ENCODE measurements at places on chromosomes 5 and 9.

DNA sequence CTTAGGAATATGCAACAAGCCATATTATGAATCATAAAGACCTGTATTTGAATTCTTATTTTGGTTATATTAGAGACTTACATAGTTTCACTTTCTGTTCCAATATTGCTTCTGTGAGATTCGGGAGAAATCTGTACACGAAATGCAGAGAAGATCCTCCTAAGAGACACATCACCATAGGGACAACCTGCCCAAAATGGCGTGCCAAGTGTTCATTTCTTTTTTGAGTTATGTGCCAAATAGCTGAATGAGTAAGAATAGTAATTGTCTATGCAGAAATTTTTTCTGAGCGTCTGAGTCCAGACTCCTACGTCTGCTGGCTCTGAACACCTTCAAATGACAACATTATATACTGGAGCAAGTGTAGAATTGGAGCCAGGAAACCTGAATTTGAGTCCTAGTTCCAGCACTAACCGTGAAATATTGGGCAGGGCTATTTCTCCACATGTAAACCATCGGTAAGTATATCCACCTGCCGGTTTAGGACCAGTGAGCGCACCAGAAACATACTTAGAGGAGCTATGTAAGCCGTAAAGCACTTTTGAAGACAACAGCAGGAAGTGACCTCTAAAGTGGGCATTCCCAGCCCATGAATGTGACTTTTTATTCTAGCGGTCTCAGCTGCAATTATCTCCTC lies 163.9 kb upstream of the DMRT1 start:
- no peak for DNase-seq

GRCh38 chr9:35385042-35385441 lies 104.9 kb upstream of the RUSC2 start:
- DNase-seq: no peak

- no peak for DNase-seq
Observed at GRCh38 chr9:130200038-130200849, 28.0 kb downstream of the NCS1 start.

DNA sequence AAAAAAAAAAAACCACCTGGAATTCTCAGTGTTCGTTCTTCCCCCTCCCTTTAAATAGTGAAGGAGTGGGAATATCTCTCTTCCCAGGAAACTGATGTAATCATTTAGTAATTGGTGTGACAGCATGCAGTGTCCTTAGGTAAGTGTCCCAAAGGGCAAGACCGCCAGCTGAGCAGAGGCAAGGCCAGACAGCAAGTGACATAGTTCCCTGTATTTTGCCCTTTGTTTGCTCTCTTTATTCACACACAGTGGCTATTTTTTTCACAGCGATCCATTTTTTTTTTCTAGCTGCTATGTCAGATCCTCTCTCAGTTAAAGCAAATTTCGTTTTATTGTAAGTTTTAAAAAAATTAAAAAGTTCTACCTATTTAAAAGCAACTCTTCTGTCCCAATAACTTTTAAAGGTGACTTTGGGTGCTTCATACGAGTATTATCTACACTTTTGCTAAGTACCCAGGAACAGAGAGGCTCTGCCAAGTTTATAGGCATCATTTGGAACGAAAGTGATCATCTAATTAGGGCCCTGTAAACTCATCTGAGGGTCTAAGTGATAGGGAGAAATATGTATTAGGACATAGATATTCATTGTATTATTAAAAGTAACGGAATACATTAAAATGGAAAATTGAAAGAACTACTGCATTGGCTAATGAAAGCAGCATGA lies 98.2 kb upstream of the ALDH1A1 start:
- no peak for DNase-seq

DNA sequence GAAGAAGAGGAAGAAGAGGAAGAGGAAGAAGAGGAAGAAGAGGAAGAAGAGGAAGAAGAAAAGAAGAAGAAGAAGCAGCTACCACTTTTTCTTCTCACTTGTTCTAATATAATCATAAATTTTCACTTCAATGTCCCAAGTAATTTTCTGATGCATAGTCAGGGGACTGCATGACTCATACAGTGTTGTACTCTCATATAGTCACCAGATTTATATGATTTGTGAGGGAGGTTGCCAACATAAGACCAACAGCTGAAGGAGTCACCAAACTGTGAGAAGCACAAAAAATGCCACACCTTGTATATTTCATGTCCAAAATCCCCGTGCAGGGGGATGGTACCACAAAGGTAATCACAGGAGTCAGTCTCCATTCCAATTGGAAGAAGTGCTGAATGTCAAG lies 32.7 kb upstream of the DMRTA1 start:
- DNase-seq: no peak

GRCh38 chr9:120539951-120540350 lies 40.0 kb downstream of the CDK5RAP2 start:
- no peak for DNase-seq

GRCh38 chr5:107329850-107330249 lies 340.9 kb downstream of the EFNA5 start:
- DNase-seq: no peak

- no peak for DNase-seq
Observed at GRCh38 chr9:81517954-81518353, 171.4 kb downstream of the TLE1 start.

GRCh38 chr5:10489810-10490426 lies 48.2 kb downstream of the ROPN1L start:
- DNase-seq: no peak

- no peak for DNase-seq
Observed at GRCh38 chr9:129231022-129231739, 53.1 kb upstream of the IER5L start.

DNA sequence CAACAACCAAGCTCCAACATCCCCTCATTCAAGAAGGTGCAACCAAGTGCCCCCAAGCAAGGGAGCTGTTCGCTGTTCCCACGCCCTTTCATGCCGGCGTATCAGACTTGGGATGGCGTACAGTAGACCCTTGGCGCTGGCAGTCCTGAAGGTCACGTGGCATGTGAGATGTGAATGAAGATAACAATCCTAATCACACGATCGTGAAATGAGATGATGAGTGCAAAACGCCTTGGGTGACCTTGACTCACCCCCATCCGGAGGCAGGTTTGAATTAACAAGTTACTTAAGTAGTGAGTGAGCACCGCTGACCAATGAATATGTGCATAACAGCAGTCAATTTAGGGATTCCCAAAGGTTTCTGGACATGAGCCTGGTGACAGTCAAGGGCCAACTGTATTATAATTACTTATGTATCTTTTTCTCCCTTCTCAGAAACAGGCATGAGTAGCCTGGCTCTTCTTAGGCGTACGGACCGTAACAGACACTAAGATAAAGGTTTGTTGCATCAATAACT lies 150.2 kb downstream of the TTLL11 start:
- DNase-seq: no peak

DNA sequence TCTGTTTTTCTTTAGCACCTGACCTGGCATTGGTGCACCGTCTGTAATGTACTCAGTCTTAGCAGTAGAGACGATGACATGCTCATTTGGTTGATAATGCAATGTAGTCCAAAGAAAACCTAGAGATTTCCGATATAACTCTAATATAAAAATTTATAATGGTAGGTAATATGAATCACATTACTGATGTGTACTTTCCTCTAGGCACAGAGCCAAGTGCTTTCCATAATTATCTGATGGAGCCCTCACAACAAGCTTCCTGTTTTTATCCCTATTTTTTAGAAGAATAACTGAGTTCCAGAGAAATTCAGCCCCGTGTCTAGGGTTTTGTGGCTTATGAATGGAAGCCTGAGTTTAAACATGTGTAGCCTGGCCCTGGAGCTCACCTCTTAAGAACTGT lies 53.7 kb downstream of the KDM4C start:
- DNase-seq: no peak

- no peak for DNase-seq
Observed at GRCh38 chr9:35112257-35113020, 3.2 kb downstream of the ATOSB start.

DNA sequence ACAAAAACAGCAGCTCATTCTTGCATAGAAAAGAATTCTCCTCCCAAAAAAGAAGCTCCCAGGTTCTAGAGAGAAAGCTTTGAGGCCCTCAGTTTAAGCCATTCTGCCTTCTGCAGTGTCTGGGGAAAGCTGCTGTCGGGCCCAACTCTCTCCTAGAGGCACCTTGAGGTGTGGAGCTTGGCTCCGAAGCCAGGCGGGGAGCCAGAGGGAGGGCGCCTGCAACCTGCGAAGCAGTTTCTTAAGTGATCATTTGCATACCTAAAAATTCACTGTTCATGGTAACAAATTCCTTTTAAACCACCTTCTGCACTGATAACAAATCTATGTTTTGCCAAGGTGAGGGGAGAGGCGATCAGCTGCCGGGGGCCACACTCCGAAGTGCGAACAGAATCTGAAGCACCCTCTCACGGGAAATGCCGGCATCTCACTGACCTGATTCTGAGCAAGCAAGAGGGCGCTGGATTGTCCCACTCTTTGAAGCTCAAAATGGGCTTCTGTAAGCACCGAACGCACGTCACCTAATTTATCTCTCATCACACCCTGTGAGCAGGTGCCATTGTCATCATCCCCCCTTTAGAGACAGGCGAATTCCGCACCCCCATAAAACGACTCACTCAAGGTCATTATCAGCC lies 86.1 kb downstream of the GTF3C4 start:
- no peak for DNase-seq

GRCh38 chr9:101587332-101588043 lies 7.3 kb downstream of the PPP3R2 start:
- no peak for DNase-seq

- no peak for DNase-seq
Observed at GRCh38 chr9:117682955-117683710, 21.1 kb upstream of the TLR4 start.

DNA sequence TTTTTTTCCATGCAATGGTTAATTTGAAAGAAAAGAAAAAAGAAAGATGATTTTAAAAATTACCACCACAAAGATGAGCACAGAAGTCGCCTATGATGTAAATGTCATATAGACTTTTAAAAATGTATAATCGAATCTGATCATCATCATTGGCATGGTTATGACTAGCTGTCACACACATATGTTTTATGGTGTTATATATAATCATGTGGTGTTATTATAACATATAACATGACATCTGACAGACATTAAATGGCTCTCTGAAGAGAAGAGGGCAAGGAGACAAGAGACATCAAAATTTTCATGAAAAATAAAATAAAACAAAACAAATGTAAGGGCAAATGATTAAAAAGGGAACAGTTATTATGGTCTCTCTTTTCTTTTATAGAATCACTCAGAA lies 217.5 kb downstream of the TMEM161B start:
- no peak for DNase-seq

- no peak for DNase-seq
Observed at GRCh38 chr5:25544652-25545249, 900.0 kb upstream of the CDH10 start.

DNA sequence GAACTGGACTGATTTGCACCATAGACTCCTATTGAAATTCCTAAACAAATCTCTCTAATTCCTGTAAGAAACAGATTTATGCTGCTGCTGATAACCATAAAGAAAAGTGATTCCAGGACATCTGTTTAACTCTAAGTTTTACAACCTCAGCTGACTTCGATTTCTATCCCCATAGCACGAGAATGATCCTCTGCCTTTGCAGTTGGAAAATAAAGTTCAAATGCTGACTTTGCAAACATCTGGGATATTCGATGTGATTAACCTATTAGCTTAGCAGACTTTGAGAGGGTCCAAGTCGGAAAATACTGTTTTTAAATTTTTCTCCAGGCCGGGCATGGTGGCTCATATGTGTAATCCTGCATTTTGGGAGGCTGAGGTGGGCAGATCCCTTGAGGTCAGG lies 247.3 kb downstream of the PSAT1 start:
- DNase-seq: no peak

DNA sequence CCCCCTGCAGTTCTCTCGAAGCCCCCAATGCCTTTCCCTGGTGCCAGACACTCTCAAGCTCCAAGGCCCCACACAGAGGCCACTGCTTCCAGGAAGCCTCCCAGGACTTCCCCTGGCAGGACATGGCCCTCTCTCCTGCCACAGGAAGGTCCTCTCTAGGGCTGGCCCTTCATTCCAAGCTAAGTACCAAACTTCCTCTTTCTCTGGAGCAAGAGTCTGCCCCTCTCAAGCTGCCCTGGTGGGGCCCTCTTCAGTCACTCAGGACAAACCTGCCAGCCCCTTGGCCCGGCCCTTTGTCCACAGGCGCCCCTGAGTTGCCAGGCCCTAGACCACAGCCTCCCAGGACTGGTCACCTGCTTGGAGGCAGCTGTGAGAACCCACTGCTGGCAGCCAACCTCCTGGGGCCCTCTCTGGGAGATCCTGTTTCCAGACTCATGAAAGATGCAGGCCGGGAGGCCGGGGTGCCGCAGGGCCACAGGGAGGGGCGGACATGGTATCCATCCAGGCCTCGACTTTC lies 6.6 kb downstream of the NINJ1 start:
- DNase-seq: no peak

DNA sequence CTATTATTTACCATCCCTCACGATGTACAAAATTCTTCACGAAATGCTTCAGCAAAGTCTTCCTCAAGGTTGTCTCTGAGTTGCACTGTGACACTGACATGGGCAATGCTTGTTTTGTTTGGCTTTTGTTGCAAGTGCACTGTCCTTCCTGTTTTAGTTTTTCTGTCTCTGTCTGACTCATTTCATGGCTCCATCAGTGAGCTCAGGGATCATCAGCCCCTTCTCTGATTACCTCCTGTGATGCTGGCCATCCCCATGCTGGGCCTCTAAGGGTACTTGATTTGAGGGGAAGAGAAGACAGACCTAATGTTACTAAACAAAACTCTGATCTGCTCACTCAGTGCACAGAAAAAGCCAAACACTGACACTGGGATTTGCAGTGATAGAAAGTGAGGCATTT lies 37.6 kb upstream of the STX17 start:
- no peak for DNase-seq

All from activated CD4-positive, alpha-beta T cell treated with anti-CD3 and anti-CD28 coated beads for 4 hours (primary cell).